ENCODE measurements at places on chromosomes 2 and 18. TPM values are rescaled to one million over a fixed set of nuclear protein-coding genes. Genes with fewer than 3 reads are reported as not detected.

- DNase-seq = no peak
Measured at GRCh38 chr18:13633700-13634099, 92.7 kb downstream of the FAM210A start.

DNA sequence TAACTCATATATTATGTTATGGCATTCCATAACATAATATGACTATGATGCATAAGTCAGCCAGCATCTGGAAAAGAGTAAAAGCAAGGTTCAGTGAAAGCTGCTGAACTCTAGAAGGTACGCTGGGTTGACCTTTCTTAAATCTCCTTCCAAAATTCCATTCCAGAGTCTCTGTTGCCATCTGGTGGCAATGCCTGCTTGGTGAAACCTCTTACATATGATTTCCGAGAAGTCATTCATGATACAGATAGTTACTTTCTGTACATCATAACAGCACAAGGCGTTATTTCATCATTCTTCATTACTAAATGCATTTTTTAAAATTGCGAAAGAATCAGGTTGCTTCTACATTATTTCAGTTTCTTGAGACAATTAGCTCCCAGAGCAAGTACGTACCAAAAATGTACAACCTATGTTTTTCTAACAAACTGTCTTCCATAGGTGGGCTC, 7.0 kb upstream of the EPG5 start:
- DNase-seq = peak; percentile 67

- DNase-seq = no peak
Measured at GRCh38 chr18:68178921-68179320, 536.0 kb downstream of the TMX3 start.

GRCh38 chr18:23650968-23651927, 11.5 kb downstream of the ANKRD29 start:
- DNase-seq = no peak

DNA sequence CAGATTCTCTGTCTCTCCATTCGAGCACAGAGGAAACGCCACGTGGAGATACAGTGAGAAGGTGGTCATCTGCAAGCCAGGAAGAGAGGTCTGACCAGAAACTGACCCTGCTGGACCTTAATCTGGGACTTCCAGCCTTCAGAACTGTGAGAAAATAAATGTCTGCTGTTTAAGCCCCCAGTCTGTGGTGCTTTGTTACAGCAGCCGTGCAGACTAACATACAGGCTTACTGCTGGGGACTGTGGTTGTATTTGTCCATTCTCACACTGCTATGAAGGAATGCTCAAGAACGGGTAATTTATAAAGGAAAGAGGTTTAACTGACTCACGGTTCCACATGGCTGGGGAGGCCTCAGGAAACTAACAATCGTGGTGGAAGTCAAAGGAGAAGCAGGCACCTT, 432.7 kb downstream of the IRS1 start:
- DNase-seq = no peak

- no peak for DNase-seq
Measured at GRCh38 chr2:27559228-27559627, 23.6 kb upstream of the ZNF512 start.

DNA sequence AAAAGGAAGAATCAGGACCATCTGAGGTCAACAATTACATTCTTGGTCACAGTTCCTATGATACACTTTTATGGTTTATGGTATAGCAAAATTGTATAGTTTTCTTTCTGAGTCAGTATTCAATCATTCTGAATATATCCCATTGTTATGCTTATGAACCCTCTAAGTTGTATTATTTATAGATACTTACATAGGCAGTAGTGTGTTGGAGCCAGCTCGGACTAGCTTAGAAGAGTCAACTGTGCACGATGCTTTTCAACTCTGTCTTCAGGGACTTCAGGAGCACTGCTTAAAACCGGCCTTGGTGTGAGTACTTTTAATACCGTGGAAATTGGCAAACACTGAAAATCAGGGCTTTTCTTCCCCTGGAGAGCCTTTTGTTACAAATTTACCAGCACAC, 215.7 kb downstream of the IKZF2 start:
- no peak for DNase-seq

GRCh38 chr2:105315314-105315713, 14.2 kb downstream of the TGFBRAP1 start:
- DNase-seq = no peak

DNA sequence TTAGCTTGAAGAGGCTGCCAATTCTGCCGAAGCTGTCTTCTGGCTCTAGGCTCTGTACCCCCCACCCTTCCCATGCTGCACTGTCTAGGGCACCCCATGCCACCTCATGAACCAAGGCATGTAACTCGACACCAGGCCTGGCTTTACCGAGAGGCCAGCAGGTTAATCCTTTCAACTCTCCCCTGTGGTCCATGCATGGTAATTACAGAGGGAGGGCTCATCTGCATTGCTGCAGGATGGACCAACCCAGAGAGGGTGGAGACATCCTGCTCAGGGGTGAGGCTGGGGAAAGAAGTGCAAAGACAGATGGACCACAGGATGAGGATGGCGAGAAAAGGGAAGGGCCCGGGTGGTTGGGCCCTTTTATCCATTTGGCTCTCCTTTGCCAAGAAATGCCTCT, 65.8 kb downstream of the KCTD1 start:
- no peak for DNase-seq

DNA sequence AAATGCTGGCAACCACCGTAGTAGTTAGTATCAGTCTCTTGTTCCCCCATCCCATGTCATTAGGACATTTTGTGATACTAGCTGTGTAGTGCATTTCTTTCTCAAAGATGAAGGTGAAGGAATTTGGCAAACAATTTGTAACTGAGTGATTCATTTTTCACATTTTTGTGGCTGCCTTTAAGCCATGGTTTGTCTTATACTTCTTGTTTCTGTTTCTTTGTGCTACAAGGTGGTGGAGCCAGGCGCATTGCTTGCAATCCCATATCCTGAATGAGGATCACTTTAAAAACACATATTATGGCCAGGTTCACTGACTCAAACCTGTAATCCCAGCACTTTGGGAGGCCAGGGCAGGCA, 40.6 kb downstream of the GPD2 start:
- no peak for DNase-seq

GRCh38 chr18:9431296-9431695, 44.0 kb upstream of the RALBP1 start:
- DNase-seq = no peak

DNA sequence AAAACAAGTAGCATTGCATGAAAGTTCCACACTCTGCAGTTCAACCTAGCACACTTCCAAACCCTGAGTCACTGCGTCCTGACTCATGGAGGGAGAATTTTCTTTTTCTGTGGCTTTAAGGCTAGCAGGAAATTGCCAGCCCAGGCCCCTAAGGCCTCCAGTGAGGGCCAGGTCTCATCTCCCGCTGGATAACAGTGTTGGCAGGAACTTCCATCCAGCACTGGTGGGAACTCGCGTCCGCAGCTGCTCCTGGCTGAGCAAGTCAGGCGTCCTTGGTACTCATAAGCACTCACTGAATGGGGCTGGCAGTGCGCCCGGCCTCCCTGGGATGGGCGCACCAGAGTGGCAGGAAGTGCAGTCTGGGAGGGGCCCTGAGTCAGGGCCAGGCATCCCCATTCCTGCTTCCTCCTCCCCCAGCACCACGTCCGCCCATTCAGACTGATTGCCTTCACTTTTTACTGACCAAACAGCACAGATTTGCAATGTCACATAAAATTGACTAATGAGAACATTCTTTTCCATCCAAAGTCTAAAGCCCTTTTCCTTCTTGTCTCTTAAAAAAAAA, 14.3 kb downstream of the MALL start:
- peak; percentile 96 for DNase-seq

GRCh38 chr2:86035376-86035882, 70.3 kb downstream of the POLR1A start:
- no peak for DNase-seq

CABLES1 gene
- 11.0 TPM for total RNA-seq

UGT1A4 gene
- total RNA-seq = 4.0 TPM

RNF25 gene
- 14.6 TPM for total RNA-seq

MEP1B gene
- 11.3 TPM for total RNA-seq

DYSF gene
- 2.4 TPM for total RNA-seq

ANKRD53 gene
- 0.70 TPM for total RNA-seq

TWSG1 gene
- total RNA-seq = 24.5 TPM
